Stimulated activated CD8-positive, alpha-beta memory T cell treated with anti-CD3 and anti-CD28 coated beads, Interleukin-7, amount 100 ng/mL, for 48 hours (primary cell): ENCODE measurements at places on chromosomes 2 and 18.

DNA sequence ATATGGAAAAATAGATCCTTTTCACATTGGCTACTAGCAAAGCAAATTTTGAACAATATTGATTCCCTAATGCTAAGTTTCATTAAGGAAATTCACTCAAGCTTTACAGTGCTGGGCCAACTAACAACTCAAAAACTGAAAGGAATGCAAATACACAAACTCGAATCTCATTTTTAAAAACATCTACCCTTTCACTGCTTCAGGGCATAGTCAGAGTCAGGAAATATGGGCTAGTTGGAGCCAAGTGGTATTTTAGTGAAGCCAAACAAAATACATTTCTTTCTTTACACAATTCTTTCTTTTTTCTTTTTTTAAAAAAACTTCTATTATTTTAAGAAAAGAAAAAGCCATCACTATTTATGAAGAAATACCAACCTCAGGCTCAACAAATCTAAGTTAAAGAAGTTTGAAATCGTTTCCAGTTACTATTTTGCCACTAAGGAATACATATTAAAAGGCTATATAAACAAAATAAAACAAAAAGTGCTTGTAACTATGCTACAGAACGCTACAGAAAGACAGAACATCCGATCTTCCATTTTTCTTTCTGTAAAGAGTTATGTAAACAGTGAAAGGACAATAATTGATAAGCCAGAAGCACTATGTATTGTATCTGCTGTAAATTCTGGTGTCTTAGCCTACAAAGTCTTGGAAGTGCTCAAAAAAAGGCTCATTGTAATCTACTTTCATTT is 113.6 kb upstream of the STK17B start:
- no peak for DNase-seq

DNA sequence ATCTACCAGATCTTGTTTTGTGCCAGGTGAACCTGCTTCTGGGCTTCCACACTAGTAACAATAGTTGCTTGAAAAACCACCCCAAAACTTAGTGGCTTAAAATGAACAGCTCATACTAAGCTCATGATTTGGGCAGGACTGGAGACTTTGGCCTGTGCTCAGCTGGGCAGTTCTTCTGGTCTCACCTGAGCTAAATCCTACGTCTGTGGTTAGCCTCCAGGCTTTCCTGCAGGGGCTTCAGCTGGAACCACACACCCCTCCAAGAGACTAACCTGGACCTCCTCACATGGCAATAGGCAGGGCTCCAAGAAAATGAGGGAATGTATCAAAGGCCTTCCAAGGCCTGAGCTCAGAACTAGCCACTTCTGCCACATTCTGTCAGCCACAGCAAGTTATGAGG is 144.1 kb downstream of the CD8B2 start:
- no peak for DNase-seq

DNA sequence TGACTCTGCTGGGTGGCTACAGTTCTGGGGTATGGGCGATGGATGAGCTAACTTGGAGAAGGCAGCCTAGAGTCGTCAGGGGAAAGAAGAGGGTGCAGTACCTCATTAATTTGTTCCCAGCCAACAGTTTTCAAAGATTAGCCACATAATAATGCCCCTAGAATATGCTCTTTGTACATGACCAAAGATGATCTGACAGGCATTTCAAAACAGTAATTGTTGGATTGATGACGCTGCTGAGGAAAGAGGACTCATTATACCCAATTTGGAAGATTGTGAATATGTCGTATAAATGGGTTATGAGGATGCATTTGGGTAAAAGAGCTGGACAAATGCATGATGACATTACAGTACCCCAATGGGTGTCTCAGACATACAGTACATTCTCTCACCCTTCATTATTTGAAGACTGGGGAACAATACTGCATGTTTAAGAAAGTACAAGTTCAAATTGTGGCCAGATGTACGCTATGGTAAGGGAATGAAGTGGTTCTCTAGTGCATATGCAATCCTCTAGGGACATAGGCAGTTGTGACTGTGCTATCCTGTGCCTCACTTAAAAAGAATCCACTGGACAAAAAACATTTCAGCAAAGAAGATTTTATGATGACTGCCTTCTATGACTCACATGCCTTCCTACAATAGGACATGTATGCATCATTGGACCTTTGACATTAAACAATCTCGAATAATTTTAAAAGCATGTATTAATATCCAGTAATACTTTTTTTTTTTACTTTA is 233.2 kb downstream of the CNTNAP5 start:
- no peak for DNase-seq

DNA sequence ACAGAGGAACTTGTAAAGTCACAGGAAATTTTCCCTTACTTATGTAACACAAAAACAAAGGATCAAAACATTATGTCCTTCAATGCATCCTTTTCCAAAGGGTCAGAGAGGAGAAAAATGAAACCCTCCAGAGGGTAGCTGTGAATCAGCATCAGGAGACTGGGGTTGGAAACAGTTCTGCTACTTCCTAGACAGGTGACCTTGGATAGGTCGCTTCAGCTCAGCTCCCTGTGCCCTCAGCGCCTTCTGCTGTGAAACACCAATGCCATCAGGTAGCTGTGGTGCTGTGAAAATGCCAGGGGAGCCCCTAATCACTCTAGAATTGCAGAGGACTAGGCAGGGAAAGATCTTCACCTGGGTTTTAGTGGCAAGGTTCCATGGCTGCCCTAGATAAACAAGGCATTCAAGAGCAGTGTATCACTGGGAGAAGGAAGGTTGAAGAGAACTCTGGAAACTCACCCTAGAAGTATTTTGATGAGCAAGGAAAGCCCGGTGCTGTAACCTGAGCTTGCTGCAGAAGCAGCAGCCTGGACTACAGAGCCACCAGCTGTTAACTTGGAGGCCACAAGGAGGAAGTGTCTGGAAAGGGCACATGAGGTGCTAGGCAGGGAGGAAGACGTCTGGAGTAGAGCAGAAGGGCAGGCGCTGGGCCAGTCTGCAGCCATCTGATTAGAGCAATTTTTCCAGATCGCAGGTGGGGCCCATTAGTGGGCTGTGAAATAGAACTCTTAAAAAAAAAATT is 100.7 kb upstream of the MCFD2 start:
- no peak for DNase-seq

- DNase-seq = no peak
These were observed 213.3 kb upstream of the CTAGE1 start for GRCh38 chr18:22630980-22631379.

- no peak for DNase-seq
These were observed 104.8 kb downstream of the CABLES1 start for GRCh38 chr18:23239885-23240608.

GRCh38 chr2:69163109-69163508 is 150.1 kb downstream of the ANTXR1 start:
- no peak for DNase-seq

DNA sequence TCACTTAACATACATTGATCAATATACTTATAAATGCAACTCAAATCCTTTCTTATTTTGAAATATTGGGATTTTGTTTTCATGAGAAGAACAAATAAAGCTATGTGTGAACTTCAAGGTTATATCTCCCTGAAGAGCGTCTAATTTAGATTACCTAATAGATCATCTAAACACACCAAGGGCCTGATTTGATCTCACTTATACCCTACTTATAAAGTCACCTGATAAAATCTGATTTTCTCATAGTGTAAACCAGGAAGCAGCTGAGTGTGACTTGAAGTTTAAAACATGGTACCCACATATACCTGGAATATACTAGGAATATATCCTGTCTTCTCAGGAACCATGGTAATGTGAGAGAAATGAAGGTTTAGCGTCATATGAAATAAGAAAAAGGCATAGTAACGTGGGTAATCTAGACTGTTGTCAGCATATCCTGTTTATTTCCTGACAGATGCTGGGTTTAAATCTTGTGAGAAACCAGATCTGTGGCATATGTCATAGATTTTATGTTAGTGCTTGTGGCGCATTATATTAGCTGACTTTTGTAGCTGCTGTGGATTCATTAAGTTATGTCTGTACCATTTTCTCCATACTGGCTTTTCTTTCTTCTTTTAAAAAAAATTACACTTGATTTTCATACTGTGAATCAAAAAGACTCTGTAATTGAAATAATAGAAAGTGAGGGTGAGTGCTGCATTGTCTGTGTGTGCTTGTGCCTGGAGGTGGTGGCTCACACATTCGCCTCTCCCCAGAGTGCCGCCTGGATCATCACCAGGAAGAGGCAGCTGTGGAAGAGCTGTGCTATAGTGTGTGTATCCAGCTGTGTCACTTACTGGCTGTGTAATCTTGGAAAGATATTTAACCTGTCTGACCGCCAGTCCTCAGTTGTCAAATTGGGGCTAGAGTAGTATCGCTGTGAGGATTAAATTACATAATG is 164.0 kb downstream of the MYO3B start:
- no peak for DNase-seq

- DNase-seq = peak; percentile 30
These were observed 66.1 kb upstream of the CDCA7 start for GRCh38 chr2:173288561-173288960.

DNA sequence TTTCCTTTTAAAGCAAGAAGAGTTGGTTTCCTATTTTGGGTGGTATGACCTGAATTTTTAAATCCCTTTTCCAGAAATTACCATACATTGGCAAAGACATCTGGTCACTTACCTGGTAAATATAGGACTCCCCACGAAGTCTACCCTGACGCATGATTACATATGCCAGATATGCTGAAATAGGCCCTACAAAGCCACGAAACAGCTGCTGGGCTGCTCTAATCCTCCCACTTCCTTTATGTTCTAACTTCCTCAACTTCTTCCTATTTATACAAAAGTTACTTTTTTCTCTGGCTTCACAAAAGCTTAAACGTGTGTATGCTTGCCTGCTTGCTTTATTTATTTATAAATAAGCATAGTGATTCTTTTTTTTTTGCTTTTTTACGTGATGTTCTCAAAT is 186.0 kb upstream of the EPHA4 start:
- no peak for DNase-seq

GRCh38 chr18:44562986-44563385 is 117.7 kb upstream of the SETBP1 start:
- DNase-seq = no peak

GRCh38 chr2:10915236-10915635 is 3.5 kb downstream of the KCNF1 start:
- DNase-seq = no peak

DNA sequence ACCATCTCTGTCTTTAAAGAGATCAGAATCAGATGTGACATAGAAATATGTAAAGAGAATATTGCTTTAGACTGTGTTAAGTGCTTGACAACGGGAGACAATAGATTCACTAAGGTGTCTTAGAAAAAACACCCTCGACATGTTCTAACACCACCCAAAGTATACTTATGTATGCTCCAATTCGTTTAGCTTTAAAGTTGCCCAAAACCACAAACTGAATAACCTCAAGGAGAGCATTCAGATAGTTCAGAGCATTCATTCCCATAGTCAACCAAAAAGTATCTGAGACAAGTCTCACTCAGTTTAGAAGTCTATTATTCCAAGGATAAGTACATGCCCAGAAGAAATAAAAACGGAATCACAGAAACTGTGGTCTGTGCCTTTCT is 96.4 kb downstream of the KYNU start:
- no peak for DNase-seq

DNA sequence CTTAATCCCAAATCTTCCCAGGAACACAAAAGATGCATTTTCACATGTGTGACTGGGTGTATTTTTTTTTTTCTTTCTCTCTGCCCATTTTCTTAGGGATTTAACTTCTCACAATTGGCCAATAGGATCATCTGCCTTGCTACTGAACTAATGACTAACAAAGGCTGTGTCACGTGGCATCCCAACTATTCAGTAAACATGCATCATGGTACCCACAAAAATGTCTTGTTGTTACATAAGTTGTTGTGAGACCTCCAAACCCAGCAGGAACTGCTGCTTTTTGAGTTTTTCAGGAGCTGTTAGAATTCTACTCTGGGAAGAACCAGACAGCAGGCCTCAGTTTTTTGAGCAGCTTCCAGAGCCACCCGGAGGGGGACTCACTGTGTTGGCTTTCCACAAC is 31.9 kb downstream of the GAD1 start:
- no peak for DNase-seq

- DNase-seq = no peak
These were observed 232.3 kb upstream of the KCNJ3 start for GRCh38 chr2:154466226-154466625.

DNA sequence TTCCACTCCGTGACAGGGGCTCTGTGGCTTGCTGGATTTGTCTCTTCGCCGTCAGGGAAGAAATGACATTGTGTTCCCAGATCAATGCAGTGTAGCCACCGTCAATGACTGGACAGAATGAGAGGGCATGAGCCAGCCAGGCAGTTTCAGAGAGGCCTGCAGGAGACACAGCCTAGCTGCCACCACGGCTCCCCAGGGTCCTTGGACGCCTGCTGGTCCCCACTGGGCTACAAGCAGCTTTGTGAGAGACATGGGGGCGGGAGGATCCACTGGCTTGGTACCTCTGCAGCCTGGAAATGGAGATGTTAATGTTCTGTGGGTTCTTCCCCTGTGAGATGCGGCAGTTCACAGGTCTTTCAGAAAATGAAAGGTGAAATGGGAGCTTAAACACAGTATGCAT is 12.1 kb upstream of the AMER3 start:
- DNase-seq = no peak

- no peak for DNase-seq
These were observed 22.7 kb upstream of the RNF103 start for GRCh38 chr2:86646329-86646728.

GRCh38 chr2:232315049-232315922 is 63.3 kb upstream of the ALPP start:
- peak; percentile 76 for DNase-seq

- no peak for DNase-seq
These were observed 40.5 kb downstream of the CAVIN2 start for GRCh38 chr2:191806396-191806795.

GRCh38 chr2:113252047-113252590 is 26.6 kb downstream of the PAX8 start:
- DNase-seq = no peak

DNA sequence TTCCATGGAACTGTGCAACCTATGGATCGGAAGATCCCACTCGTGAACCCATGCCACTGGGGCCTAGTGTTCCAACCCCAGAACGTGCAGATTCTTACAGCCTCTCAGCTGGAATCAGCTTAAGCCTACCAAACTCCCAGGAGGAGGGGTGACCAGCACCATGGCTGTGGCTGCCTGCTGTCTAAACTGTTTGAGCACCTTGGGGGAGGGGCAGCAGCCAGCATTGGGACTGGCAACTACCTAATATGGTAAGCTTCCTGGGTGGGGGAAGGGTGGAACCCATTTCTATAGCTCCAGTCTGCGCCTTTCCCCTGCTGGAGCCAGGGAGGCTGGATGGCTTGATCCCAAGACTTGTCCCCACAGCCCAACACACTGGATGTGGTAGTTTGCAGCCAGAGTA is 10.7 kb upstream of the POLE4 start:
- DNase-seq = no peak

GRCh38 chr2:223532712-223533111 is 69.4 kb downstream of the SCG2 start:
- DNase-seq = no peak

DNA sequence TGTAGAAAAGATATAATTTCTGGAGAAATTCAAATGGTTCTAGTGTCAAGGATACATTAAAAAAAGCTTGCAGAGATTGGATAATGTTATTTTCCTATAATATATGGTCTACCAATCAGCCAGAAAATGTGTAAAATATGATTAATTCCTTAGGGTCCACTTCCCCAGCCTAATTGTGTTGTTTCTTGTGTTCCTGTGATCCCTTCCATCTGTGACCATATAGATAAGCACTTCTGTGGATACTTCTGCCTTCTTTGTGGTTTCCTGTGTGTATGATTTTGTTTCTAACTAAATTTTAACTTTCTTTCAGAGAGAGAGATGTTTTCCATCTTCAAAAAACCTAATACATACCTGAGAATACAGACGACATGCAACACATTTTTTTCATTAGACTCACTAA is 367.1 kb upstream of the PIK3C3 start:
- DNase-seq = no peak
